ENCODE measurements at places on chromosomes 4 and X.

- no peak for DNase-seq
Observed at GRCh38 chr4:44869222-44869882, 143.0 kb upstream of the GNPDA2 start.

GRCh38 chr4:80215449-80216052 lies 18.2 kb downstream of the PRDM8 start:
- DNase-seq = no peak

DNA sequence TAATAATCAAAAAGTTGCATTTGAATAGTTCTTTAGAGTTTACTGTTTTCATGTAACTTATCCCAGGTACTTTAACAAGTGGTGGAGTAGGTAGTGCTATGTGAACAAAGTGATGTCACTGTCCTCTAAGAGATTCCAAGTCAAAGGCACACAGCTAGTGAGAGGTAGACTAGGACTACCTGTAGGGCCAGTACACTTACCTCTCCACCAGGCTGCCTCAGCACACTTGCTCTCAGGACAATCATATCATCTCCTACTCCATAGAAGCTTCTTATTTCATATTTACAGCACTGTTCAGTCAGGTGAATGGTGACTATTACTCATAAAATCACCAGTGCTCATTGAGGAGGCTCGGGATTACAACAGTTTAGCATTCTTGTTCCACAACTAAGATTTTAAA lies 173.0 kb upstream of the EMCN start:
- DNase-seq = no peak

GRCh38 chr4:36196145-36196913 lies 48.0 kb downstream of the ARAP2 start:
- DNase-seq = no peak

DNA sequence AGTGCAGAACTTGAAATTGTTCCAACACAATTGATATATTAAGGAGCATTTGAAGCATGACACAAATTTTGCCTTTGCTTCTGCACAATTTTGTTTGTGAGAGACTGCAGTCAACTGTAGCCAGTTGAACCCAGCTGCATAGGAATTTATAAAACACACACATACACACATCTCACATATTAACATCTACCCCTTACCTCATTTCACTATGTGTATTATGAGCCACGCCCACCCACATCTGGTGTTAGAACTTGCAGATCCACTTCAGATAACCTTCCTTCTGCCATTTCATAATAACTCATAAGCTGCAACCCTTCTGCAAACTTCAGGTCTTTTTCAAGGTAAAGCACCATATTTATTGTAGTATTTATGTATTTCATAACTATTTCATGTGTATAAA lies 188.1 kb upstream of the WDFY3 start:
- DNase-seq = no peak

DNA sequence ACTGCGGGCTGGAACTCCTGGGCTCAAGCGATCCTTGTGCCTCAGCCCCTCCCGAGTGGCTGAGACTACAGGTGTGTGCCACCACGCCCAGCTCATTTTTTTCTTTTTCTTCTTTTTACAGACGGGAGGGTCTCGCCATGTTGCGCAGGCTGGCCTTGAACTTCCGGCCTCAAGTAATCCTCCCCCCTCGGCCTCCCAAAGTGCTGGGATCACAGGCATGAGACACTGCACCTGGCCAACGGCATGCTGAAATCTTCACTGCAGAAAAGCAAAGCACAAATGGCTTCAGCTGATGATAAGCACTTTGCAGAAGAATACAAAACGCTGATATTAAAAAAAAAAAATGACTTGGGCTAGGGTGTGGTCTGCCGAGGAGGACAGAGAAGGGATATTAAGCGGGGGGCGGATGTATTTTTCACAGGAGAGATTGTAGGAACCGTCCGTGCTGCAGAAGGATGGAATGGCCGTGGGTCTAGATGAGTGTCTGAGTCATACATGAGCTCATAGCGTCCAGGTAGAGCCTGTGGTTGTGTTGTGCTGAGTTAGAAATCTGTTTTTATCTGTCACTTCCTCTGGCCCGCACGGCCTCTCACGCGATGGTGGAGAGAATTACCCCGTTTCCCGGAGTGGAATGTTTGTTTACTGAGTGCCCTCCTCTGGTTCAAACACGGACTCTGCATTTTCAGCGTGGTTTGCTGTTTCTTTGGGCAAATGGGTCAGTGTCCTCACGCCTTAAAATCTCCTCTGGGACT lies 8.5 kb upstream of the AKAP17A start:
- no peak for DNase-seq

GRCh38 chr4:15084780-15085179 lies 82.5 kb downstream of the CPEB2 start:
- DNase-seq = no peak

DNA sequence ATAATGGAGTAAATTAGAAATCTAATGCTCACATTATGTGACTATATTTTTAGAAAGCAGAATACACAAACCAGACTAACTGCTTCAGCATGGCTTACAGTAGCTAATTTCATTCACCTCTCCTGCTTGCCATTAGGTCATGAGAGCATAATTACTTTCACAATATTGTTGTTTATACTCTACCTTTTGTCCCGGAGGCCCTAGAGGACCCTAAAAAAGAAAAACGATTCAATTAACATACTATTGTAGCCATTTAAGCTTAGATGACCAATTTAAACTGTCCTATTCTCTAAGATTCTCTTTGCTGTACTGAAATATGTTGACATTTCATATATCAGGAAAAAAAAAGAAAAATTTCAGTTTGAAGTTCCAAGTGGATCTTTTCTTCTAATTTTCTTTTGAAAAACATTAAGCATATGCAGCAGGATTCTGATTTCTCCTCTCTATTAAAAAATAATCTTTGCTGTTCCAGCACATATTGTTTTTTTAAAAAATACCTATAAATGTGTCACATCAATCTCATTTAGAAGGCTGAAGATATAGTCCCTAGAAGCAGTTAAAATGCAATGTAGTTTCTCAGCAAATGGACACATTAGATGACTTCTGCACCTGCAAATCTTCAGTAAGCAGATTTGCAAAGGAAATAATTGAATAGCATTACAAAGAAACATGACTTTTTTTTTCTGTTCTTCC lies 157.7 kb upstream of the ETNPPL start:
- DNase-seq = no peak

- no peak for DNase-seq
Observed at GRCh38 chrX:119235051-119235511, 1.0 kb upstream of the PGRMC1 start.

DNA sequence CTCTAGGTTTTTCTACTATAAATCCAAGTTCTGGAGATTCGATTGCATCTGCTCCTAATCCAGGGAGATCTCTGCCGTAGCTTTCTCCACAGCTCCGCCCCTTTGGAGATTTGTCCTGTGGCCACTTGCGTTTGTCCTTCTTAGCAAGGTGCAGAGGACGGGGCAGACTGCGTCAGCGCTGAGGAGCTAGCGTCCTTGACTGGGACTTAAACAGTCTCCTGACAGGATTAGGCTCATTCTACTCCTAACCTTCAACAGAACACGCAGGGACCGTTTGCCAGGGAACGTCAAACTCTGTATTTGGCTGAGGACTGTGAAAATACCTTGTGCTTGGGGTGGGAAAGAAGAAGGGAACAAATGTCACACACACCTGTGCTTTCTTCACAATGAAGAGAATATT lies 38.6 kb downstream of the SORBS2 start:
- no peak for DNase-seq
